ENCODE measurements at places on chromosomes 7 and 10.

GRCh38 chr10:45227456-45227855, 88.0 kb downstream of the OR13A1 start:
- no peak for DNase-seq

- DNase-seq, result no peak
Observed at GRCh38 chr10:74677951-74678350, 148.4 kb upstream of the KAT6B start.

- DNase-seq, result no peak
Observed at GRCh38 chr10:65377687-65378086, 1548.1 kb upstream of the LRRTM3 start.

- DNase-seq, result peak; percentile 45
Observed at GRCh38 chr7:92567460-92567859, 22.7 kb downstream of the FAM133B start.

DNA sequence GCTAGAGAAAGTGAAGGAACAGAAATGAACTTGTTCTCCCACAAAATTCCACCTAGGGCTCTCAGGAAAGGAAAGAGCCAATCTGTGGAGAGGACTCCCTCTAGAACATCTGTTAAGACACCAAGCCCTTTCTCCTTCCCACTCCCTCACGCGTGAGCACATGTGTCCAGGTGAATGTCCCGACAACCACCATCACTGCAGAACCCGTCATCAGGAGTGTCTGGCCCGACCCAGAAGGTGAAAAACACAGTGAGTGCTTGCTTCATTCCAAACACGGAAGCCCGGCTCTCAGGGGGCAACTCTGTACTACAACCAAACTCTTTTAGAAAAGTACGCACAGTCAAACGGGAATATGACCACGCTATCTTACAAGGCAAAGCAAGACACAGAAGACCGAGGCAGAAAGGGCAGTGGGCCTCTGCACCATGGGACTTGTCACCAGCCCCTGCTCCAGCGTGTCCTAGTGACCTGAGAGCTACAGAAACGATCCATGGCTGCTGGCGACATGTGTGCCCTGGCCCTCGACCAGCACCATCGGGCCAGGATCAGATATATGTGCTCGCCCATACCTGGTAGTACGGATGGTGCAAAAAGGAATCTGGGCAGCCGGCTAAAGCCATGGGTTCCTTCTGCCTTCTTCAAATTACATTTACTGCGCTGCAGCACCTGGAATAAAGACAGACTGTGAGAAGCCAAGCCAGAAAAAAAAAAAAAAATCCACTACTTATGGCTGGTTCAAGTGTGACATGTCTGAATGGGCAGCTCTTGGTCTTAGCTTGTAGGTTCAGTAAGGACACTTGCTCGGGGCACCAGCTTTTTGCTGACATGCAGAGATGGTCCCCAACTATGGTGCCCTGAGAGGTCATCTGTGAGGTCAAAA, 50.8 kb downstream of the GRB10 start:
- no peak for DNase-seq

DNA sequence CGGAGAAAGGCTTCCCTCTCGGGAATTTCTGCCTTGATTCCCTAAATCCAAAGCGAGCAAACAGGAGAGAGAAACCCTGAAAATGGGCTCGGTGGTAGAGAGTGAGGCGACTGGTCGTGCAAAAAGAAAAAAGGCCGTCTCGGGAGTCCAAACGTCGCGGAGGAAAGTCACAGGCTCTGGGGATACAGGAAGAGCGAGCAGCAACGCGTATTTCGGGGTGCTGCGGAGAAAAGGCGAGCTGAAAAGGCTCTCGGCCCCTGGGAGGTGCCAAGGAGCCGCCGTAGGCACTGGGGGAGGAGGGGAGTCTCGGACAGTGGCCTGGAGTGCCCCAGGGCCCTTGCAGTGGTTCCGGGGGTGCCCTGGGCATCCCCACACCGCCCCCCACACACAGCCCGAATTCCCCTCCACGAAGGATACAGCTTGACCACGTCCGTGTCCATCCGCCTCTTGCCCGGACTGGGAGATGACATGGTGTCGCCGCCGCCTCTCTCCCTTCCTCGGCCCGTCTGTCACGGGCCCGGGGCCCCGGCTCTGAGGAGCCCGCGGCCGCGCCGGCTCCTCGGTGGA, 591 bp downstream of the UBE2H start:
- no peak for DNase-seq

GRCh38 chr10:96747734-96748550, 27.6 kb upstream of the PIK3AP1 start:
- no peak for DNase-seq

- no peak for DNase-seq
Observed at GRCh38 chr7:156865493-156865892, 27.5 kb downstream of the LMBR1 start.

DNA sequence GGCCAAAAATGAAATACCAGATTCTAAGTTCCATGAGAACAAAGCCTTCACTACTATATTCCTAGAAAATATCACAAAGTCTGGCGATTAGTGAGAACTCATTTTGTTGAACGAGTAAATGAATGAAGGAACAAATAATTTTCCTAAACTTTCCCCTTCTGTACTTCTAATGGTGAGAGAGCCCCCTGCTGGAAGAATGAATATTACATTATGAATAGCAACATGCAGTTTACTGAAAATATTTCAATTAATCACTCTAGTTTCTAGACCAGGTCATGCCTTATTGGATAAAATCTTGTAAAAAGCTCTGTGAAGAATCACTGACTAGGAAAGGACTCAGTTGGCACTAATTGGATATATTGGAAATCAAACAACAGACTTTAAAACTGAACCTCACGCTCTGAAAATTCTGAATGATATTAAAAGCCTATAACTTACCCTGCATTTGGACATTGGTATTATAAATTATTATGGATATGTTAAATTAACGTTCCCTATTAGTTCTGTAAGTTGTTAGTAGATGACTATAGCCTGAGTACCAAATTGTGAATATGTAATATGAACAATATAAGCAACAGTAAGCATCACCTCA, 32.4 kb upstream of the MTPN start:
- no peak for DNase-seq

- peak; percentile 30 for DNase-seq
Observed at GRCh38 chr10:58414270-58415041, 29.2 kb downstream of the TFAM start.

DNA sequence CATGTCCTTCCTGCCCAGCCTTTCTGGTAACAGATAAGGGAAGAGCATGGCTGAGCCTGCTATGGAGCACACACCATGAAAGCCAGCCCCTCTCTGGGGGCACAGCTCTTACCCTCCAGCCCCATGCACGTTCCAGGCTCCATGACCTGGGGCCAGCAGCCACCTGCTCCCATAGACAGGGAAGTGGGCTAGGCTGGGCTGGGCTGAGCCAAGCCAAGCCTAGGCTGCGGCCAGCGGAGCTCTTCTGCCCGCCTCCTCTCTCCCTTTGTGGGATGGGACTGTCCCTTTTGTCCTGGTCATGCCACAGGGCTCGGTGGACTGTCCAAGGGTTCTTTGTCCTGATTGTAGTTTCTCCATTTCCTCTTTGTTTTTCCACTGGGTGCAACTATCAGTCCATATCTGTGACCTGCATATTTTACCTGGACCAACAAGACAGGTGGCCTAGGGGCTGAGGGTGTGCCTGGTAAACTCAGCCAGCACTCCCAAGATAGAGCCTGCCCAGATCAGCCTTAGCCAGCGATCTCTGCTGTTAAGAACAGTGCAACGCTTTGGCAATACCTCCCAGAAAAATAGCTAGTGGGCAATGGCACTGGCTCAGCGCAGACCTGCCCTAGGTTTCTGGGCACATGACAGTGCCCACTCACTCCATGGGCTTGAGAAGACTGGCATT, 97.2 kb upstream of the BTBD16 start:
- DNase-seq, result no peak

- DNase-seq, result no peak
Observed at GRCh38 chr7:2582006-2582735, 23.4 kb downstream of the IQCE start.

- no peak for DNase-seq
Observed at GRCh38 chr10:59007307-59008025, 169.0 kb upstream of the PHYHIPL start.

DNA sequence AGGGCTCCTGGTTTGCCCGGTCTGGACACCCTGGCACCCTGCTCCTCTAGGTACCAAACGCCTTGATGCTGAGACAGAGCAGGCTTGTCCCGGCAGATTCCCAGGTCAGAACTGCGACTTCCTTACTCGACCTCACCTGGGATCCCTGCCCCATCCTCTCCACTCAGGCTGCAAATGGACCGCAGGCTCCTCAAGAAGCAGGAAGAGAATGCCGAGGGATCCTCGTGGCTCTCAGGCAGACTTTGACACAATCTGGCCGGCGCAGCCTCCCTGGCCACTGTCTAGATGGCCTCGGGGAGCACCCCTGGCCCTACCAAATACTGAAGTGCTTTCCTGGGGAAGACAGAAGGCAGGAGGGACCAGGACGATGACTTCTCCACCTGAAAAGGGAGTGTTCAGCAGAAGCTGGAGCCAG, 421 bp upstream of the NODAL start:
- DNase-seq, result no peak

DNA sequence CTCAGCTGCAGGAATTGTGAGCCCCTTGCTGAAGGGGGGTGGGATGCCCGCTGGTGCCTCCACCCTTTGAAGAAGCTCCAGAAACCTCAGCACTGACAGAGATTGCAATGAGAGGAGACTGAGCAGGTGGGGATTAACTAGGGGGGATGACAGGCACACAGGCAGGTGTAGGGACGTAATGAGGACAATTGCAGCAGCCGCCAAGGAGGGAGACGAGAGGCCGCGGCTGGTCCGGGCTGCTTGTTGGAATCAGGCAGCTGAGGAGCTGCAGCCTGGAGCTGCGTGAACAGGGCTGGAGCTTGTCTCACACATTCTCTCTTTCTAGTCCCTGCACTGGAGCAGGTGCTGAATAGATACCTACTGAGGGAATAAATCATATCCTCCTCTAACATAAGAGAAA, 122.0 kb upstream of the TCERG1L start:
- DNase-seq, result no peak

GRCh38 chr7:22676385-22676784, 50.6 kb upstream of the IL6 start:
- DNase-seq, result no peak

GRCh38 chr10:112536663-112537062, 89.6 kb downstream of the VTI1A start:
- no peak for DNase-seq

- no peak for DNase-seq
Observed at GRCh38 chr10:33332183-33333065, 2.0 kb downstream of the NRP1 start.

DNA sequence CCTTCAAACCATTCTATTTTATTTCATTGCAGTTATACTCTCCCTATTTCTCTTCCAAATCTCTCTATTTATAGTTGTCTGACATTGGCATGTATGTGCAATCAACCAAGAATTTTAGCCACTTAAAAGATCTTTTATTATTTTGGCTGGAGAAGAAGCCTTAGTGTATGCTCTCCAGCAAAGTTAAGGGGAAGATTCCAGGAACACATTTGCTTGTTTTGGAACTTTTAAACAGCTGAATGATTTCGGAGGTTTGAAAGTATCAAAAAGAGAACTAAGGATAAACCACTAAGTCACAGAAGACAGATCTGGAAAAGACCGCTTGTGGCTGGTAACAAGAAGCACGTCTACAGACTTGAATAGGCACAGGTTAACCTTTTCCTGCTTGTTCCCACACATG, 182.2 kb upstream of the FZD1 start:
- DNase-seq, result peak; percentile 51

- no peak for DNase-seq
Observed at GRCh38 chr7:64557601-64558322, 5.1 kb downstream of the ZNF680 start.

GRCh38 chr10:131203456-131204357, 107.8 kb downstream of the TCERG1L start:
- no peak for DNase-seq

DNA sequence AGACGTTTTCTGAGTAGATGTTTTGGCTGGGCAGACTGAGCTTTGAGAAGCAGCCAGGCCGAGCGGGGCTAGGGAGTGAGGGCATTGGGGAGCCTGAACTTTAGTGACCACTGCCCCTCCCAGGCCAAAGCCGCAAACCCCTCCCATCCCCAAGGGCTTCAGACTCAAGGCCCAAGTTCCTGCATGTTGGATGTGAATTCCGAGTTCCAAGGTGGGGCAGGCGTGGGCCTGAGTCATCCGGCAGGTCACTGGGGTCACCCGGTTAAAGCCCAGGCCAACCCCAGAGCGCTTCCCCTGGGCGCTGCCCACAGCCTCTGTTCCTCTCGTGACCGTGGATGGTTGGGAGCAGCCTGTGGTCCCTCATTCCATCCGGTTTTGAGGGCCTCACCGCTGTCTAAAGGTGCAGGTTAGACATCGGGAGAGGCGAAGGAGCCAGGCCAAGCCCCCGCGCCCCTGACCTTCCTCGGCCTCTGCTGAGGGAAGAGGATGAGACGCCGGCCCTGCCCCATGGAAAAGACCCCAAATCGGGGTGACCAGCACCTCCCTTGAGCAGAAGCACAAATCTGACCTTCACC, 6.9 kb upstream of the PDGFA start:
- no peak for DNase-seq

GRCh38 chr7:155972651-155973390, 160.6 kb upstream of the SHH start:
- no peak for DNase-seq

DNA sequence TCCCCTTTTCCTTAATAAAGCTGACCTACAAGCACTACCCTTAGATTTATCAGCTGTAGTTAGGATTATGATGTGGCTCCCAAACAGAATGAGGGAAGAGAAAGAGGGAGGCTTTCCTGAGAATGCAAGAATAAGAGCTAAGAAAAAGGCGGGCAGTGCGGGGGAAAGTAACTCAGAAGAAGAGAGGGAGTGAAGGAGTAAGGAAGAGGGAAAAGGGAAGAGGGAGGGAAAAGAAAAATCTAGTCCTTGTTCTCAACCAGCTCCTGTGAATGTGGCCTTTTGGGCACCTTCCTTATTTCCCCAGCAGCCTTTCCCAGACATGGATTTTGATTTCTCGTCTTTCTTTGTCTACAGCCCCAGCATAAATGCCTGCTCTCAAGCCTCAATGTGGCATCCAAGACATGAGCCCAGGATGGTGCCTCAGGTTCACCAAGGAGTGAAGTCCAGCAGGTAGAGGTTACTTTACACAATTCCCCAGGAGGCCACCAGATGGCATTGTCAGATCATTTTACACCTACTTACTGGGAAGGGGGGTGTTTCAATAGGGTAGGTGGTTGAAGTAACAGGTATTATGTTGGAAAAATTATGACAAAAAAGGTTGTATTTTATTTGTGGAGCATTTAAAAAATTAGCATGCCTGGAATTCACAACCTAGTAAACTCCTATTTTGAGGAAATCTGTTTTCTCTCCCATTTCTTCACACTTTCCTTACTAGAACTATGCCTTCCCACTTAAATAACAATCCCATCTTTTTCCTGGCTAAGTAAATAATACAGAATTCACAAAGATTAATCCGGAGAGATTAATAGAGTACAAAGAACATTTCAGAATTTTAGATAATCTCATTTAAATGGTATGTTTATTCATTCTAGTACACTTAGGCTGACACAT, 106.5 kb downstream of the HTR7 start:
- DNase-seq, result no peak

- no peak for DNase-seq
Observed at GRCh38 chr7:94761451-94761850, 105.5 kb upstream of the SGCE start.

Data from skeletal muscle cell (primary cell).